ENCODE measurements at places on chromosomes 1 and 21.

- no peak for DNase-seq
Measured at GRCh38 chr1:53657891-53658396, 81.0 kb downstream of the GLIS1 start.

- DNase-seq = no peak
Measured at GRCh38 chr1:1605034-1605591, 5.2 kb upstream of the FNDC10 start.

- DNase-seq = no peak
Measured at GRCh38 chr1:242083742-242084141, 84.8 kb upstream of the MAP1LC3C start.

DNA sequence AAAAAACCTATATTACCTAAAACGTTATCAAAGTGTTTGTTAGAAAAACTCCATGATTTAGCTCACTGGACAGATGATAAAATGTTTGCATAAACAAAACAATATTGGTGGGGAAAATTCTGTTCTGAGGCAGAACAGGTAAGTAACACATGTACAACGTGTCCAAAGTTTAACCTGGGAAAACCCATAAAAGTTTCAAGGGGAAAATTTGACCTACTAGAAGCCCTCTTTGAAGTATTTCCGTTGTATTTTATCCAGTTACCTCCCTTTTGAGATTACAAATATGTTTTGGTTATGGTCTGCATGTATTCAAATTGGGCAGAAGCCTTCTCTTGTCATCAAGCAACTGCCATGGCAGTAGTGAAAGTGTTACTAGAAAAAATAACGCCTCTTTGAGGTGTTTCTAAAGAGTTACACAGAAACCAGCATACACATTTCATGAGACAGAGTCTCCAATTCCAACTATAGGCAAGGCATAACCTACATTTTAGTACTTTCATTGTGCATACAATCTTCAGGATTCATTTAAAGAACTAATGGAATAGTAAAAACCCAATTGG is 58.0 kb upstream of the PDC start:
- DNase-seq = no peak

DNA sequence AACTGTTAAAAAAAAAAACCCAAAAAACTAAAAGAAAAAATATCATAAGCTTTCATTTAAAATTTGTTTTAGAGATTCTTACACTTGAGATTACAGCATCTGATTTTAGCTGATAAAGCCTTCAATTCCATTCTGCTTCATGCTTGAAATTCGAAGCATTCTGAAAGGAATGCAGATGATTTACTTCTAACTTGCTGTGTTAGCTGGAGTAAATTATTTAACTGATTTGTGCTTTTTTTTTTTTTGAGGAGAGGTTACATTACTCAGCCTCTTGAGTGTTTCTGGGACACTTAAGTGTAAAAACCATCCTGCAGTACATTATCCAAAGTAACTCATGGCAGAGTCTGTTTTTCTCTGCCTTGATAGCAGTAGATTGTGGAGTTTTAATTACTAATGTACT is 4.5 kb upstream of the TRIM67 start:
- DNase-seq = no peak

GRCh38 chr21:31577271-31577670 is 82.2 kb upstream of the SOD1 start:
- DNase-seq = peak; percentile 39

DNA sequence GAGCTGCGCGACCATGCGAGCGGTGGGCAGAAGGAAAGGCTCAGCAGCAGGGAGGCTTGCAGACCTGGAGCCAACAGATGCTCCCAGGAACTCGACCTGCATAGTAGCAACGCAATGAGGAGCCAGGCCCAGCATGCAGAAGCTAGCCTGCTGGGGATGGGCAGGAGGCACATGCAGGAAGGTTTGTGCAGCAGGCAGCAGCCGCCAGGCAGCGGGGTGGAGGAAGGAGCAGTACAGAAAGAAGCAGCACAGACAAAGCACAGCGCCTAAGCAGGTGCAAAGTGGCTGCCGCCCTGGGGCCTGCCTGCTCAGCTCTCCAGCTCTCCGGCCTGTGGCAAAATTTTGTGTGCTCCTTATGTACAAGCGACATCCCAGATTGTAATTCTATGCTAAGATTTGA is 213.5 kb upstream of the MAP1LC3C start:
- no peak for DNase-seq

- DNase-seq = no peak
Measured at GRCh38 chr1:44545961-44546360, 128.3 kb downstream of the TMEM53 start.

- DNase-seq = no peak
Measured at GRCh38 chr1:27527223-27527889, 37.4 kb upstream of the WASF2 start.

GRCh38 chr1:76129731-76130130 is 55.2 kb downstream of the ST6GALNAC3 start:
- DNase-seq = no peak

DNA sequence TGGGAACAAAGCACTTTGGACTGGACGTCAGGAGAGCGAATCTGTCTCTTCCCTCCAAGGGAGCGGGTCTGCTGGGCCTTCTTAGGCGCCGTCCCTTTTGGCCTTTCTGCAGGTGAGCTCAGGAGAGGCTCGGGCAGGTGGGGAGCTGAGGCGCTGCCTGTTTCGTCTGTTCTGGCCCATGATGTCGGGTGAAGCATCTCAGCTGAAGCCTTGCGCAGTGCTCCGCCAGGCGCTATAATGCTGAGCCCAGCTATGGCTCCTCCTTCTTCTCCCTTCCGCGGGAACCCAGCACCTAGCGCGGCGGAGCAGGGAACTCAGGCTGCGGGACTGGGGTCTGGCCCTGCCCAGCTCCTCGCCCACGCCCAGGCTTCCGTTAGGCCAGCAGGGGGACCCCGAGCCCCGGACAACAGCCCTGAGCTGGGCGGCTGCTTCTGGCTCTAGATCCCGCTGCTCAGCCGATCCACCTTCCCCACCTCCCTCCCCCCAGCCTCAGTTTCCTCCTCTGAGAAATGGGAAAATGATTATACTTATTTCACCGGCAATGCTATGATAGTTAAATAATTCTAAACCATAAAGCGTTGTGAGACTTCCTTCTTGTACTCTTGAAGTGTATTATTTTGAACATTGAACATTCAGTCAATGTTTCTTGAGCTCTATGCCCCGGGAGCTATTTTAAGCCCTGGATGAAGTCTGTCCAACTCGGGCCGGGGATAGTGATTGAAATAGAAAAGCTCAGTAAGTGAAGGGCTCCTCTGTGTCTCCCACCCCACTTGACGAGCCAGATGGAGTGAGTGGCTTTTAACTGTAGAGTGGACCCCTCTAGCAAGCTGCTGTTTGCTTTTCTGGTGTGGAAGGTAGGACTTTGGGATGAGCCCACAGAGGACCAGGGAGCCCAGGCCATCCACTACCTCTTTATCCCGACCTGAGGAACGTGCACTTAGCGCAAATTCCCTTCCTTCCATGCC is 9.6 kb upstream of the ADORA1 start:
- DNase-seq = peak; percentile 81

GRCh38 chr1:29936031-29936544 is 699.8 kb downstream of the PTPRU start:
- no peak for DNase-seq

DNA sequence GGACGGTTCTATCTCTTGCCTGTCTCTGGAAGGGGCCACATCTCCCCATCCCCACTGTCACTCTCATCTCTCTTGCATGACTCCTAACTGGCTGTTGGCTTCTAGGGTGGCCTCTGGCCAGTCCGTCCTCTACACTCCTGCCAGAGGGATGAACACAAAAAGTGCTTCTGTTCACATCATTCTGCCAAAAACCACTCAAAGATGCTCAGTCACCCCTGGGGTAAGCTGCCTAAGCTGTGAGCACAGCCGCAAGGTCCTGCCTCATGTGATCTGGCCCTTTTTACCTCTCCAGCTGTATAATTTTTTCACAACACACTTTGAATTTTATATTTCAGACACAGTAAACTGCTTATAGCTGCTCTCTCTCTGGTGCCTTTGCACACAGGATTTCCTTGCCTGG is 97.6 kb upstream of the CD34 start:
- DNase-seq = no peak

DNA sequence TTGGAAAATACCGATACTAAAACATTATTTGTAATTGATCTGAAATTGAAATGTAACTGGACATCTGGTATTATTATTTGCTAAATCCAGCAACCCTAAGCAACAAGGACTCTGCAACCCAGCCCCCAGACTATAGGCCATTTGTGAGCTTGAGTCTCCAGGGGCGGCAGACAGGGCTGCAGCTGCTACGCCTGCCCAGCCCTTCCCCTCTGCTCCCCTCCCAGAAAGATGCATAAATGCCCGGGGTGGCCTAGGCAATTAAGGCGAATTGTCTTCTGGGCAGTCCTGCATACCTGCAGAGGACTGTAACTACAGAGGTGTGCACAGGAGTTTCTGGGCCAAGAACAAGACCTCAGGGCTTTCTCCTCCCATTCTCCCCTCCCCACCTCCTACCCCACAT is 41.2 kb upstream of the LBR start:
- DNase-seq = no peak

DNA sequence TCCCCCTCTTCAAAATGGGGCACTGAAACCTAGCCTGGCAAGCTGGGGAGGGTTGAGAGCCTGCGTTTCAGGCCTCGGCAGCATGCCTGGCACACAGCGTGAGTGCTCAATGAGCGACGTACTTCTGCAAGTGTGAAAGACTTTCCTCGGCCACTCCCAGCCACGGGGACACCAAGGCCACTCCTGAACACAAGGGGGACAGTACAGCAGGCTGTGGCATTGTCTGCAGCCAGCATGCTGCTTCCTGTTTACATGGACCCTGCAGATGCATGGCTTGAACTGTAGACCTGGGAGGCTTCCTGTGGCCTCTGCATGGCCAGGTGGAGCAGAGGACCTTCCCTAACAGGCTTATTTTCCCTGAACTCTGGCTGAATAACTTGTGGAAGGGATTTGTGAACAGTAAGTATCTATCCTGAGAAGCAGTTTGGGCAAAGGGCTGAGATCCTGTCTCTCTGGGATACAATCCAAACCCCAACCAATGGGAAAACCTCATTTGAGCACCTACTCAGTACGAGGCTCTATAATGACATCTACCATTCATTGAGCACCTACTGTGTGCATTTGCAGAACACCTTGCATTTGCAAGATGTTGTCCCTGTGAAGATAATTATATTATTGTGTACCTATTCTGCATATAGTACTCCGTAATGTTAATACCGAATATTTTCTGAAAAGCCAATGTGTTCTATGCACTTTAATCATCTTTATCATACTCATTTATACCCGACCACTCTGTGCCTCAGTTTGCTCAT is 9.9 kb upstream of the HSPG2 start:
- no peak for DNase-seq

- DNase-seq = no peak
Measured at GRCh38 chr1:233459968-233460367, 132.4 kb downstream of the MAP3K21 start.

DNA sequence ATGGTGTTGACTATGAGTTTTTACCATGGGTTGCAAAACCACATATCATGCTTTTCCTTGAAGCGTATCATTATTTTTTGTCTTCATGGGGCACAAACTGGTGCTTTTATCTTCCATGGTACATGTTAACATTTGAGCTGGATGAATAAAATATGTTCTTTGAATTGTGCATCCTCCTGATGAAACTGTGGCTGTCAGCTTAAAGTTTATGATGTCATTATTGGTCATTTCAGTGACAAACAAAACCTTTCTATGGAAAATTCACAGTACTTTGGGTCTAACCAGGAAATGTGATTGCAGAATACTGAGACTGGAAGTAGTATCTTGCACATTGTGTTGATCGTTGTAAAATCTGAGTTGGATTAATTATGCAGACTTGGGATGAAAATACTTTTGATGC is 291.7 kb upstream of the ZRANB2 start:
- DNase-seq = no peak

- DNase-seq = no peak
Measured at GRCh38 chr1:2179283-2180013, 15.1 kb downstream of the FAAP20 start.

DNA sequence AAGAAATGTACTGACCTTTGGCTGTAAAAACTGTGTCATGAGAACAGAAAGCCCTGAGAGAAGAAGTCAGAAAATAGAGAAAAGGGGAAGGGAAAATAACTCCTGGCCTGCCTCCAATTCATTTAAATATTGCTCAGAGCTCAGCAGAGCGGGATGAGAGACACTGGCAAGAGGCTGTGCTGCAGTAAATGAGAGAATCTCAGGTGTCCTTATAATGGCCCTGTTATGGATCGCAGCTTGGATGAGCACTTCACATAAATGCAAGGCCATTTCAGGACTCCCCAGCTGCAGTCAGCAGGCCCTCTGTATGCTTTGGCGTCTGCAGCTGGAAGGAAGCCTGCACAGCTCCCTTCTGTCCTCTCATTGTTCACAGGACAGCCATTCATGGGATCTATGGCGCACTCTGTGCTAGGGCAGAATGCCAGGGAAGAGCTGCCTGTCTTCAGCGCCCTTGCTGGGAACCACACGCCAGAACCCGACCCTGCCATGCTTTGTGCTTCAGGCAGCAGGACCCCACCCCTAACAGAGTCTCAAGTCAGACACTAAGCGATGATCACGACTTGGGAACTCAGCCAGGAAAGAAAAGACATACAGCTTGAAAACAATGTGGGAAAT is 20.7 kb upstream of the ABCB10 start:
- DNase-seq = peak; percentile 82

DNA sequence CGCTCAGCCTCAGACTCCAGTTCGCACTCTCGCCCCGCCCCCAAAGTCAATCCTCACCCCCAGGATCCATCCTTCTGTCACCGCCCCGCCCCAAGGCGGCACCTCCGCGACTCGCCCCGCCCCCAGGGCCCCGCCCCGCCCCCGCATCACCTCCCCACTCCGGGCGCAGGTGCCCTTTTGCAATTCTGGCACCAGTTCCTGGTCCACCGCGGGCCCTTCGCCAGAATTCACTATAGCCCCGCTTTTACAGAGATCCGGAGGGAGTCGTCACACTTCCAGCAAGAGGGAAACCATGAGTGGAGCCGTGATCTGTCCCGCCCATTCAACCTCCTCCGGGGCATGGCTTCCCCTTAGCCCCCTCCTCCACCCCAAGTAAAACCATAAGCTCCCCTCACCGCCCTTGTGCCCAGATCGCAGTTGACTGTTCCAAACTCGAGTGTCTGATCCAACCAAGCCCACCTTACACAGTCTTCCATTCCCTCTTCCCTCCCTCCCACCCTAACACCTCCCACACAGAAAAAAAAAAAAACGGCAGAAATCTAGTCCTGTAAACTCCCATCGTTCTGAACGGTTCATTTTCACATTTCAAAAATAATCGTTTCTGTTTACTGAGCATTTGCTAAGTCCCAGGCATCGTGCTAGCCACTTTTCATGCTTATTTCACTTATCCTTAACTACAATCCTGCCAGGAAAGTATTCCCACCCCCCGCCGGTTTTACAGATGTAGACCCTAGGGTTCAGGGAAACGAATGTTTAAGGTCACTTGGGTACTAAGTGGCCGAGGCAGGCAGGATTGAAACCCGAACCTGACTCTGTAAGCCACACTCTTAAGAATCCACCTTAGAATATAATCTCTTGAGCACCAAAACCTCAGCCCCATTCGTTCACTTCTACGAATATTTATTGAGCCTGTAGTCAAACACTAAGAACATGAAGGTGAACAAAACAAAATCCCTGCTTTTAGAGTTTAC is 1.3 kb upstream of the DNAJC16 start:
- DNase-seq = no peak

DNA sequence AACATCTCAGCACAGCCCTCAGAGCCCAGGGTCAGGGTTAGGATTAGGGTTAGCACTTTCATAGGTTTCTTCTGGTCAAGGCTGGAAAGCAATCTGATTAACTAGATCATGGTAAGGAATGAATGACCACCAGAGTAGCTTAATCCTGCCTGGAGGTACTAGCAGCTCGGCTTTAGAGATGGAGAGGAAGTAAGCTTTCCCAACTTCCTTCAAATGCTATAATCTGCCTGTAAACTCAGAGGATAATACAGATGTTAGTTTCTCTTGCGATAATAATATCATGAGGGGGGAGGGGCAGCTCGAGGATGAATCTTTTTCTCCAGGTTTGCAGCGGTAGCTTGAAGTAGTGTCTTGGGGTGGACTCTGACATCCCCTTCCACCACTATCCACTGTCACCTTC is 194.9 kb downstream of the HIVEP3 start:
- no peak for DNase-seq
